ENCODE measurements at places on chromosomes 2 and 18.

GRCh38 chr2:133835821-133836619 lies 267.8 kb upstream of the NCKAP5 start:
- no peak for DNase-seq

- DNase-seq: no peak
Observed at GRCh38 chr18:22933966-22934423, 867 bp downstream of the RBBP8 start.

DNA sequence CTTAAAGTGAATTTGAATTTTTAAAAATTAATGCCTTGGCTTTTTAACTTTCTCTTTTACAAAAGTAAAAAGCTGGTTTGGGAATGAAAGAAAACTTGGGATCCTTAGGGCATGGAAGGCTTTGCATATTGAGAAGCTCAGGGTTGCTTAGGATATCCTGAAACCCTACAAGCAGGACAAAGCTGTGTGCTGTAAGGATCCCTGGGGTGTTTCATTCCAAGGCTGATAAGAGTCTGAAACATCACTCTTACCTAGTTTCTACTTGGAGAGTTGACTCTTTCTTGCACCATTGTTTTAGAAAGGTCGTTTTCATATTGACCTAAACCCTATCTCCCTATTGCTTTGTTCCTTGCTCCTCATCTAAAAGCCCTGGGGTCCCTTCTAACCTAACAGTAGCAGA lies 325.9 kb upstream of the NT5C1B start:
- no peak for DNase-seq

- no peak for DNase-seq
Observed at GRCh38 chr2:199779589-199779988, 71.4 kb downstream of the FTCDNL1 start.

GRCh38 chr18:31258789-31259188 lies 59.2 kb upstream of the DSG1 start:
- no peak for DNase-seq

GRCh38 chr2:134679745-134680144 lies 39.1 kb downstream of the TMEM163 start:
- no peak for DNase-seq

DNA sequence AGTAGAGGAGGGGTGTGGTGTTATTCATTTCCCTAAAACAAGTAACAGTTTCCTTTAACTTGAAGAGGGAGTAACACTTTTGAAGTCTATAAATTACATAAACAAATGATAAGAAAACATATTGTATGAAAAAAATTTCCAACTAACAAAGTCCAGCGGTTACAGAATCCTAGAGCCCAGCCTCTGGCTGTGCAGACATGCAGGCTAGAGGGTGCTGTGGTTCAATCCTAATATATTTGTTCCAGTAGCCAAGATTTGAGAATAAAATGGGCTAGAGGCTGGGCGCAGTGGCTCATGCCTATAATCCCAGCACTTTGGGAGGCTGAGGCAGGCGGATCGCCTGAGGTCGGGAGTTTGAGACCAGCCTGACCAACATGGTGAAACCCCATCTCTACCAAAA lies 56.9 kb downstream of the WDR75 start:
- no peak for DNase-seq

GRCh38 chr2:196245378-196246140 lies 74.2 kb upstream of the STK17B start:
- no peak for DNase-seq

GRCh38 chr18:31957728-31958127 lies 14.8 kb upstream of the TRAPPC8 start:
- DNase-seq: no peak

- no peak for DNase-seq
Observed at GRCh38 chr2:140154706-140155105, 1374.5 kb upstream of the NXPH2 start.

GRCh38 chr2:237065071-237065377 lies 20.7 kb upstream of the COPS8 start:
- no peak for DNase-seq

GRCh38 chr2:11072550-11072949 lies 82.7 kb upstream of the SLC66A3 start:
- DNase-seq: no peak

GRCh38 chr2:233479616-233480489 lies 86.7 kb downstream of the USP40 start:
- no peak for DNase-seq

GRCh38 chr2:202278036-202278760 lies 12.6 kb downstream of the NOP58 start:
- DNase-seq: no peak

DNA sequence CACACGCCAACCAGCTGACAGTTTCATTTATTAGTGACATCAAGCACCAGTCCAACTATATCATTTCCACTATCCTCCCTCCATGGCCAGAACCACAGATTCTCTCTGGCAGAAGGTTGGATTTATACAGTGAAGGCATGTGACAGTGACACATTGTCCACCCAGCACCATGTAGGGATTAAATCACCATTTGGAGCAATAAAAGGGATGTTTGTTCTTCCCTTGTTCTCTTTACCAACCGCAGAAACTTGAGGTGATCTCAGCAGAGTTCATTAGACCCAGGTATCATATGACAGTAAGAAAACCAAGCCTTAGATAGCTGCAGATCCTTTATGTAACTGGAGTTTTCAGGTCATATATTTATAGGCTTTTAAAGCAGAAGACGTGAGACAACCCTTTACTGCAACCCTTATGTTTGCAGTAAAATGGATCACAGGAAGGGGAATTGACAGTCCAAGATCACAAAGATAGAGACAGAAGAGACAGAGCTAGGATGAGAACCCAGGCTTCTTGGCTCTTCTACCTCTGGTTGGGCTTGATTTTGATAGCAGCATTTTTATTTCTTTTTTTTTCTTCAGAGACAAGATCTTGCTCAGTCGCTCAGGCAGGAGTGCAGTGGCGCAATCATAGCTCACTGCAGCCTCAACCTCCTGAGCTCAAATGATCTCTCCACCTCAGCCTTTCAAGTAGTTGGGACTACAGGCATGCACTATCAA lies 80.1 kb downstream of the XDH start:
- DNase-seq: no peak

- DNase-seq: no peak
Observed at GRCh38 chr2:47172156-47172921, 17.2 kb upstream of the STPG4 start.

DNA sequence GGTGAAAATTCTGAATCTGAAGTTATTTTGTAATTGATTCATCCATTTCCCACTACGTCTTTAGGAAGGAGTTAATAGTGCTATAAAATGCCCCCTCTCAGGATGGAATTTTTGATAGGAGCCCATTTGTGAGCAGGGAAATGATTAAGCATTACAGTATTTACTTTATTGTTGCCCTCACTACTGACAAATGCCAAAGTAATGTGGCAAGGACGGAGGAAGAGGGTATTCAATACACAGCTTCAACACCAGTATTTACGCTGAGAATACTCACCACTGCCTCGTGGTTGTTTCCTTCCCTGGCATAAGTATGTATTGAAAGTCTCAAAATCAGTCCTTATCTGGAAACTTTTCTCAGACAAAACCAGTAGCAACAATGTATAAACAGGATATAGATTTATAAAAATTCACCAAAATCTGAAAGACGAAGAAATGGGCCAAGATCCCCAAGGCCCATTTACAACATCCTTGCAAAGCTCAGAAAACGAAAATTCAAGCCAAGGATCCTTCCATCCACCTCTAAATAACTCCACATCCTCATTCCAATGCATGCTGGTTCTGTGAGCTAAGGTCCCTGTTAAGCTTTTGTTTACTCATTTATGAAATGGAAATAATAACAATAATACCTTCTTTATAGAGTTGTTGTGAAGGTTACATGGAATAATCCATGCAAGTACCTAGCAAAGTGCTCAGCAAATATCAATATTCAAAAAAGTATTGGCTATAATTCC lies 29.3 kb downstream of the FEZ2 start:
- DNase-seq: no peak

- DNase-seq: no peak
Observed at GRCh38 chr2:202815548-202816360, 55.8 kb downstream of the ICA1L start.

GRCh38 chr2:73069855-73070642 lies 1.5 kb downstream of the SFXN5 start:
- DNase-seq: no peak

- DNase-seq: no peak
Observed at GRCh38 chr2:201887773-201888425, 81.6 kb downstream of the CDK15 start.

DNA sequence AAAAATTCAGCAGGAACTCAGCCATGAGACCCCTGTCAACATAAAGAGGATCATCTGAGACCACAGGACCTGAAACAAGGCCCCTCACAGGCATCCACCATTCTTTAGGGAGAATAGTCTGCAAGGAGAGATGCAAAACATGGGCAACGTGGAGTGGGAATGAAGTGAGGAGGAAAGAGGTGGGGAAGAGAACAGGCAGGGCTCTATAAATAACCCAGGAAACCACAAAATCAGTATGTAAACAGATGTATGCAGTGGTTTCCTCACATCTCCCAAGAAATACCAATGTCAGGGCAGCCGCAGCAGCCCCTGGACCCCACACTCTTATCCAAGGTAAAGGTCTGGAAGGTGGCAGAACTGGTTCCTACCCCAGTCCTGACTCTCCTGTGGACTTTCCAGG lies 168.5 kb downstream of the EN1 start:
- no peak for DNase-seq

DNA sequence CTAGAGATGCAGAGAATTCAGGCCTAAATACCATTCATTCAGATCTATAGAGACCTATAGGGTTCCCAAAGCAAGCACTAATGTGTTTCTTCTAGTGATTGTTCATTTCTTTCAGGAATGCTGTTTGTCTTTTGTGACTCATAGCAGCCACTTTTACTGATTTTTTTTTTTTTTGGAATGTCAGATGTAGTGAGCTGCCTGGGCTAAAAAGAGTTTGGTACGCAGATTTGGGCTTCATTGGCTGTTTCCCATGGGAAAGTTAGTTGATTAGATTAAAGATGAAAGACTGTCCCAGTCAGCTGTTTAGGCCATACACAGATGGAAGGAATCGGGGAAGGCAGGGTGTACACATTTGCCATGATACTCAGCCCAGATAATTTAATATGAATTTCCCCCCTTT lies 87.6 kb downstream of the CDC42EP3 start:
- no peak for DNase-seq

DNA sequence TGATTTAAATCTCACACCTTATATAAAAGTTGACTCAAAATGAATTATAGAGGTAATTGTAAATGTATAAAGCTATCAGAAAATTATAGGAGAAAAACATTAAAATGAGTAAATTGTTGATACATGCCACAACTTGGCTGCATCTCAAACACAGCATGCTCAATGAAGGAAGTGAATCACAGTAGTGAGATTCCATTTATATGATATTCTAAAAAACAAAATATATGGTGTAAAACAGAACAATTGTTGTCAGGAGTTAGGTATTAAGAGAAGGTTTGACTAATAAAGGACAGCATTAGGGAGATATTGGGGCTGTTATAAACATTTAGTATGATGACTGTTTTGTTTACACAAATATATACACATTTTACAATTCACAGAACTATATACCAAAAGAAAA lies 356.6 kb upstream of the CELF4 start:
- DNase-seq: no peak

GRCh38 chr2:50480507-50480906 lies 551.4 kb downstream of the NRXN1 start:
- no peak for DNase-seq

DNA sequence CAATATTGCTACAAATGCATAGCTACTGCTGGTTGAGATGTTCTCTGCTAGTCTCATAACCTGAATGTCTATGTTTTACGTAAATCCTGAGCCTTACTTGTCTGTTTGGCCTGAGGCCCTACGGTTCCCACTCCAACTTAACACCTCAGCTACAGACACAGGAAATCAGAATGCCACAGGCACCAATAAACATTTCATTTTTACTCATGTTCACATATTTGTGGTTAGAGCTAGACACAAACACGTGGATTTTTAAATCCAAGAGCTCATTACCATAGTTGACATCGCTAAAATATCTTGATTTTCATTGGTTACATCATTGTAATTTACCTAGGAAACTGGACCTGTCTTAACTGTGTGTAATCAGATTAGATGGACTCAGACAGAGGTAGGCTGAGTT lies 263.8 kb upstream of the CDH19 start:
- DNase-seq: no peak

DNA sequence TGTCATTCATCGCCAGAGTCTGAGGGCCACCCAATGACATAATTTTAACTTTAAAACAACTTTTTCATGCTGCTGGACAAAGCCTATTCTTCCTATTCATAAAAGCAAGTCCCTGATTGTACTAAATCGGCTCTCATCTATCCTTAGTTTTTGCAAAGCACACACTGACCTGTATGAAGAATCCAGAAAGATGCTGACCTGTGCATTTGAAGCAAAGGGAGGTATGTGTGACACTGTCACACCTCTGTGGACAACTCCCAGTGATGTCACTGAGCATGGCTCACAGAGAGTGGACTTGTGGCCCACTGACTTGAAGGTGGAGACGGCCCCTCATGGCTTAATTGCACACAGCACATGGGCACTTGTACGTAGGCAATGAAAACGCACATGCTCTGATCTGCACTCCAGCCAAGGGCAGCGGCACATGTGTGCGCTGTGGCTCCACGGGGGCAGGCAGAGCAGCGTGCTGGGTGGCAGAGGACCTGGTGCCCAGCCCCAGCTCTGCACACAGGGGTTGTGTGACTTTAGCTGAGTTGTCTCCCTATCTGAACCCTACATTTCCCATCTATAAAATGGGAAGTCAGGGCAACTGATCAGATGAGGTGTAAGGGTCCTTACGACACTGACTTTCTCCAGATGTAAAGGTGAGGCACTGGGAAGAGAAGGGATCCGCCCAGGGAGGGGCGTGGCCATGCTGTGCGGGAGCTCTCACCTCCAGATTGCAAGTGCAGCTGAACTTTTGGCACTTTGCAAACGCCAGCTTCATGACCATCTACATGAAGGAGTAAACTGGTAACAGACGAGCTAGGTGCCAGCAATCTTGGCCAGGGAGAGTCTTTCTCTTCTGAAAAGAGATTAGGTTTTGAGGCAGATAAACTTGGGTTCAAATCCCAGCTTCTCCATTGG lies 14.3 kb upstream of the ODC1 start:
- no peak for DNase-seq

- no peak for DNase-seq
Observed at GRCh38 chr18:32010124-32010721, 8.4 kb upstream of the RNF125 start.

GRCh38 chr2:176291809-176292283 lies 22.6 kb downstream of the MTX2 start:
- DNase-seq: no peak

DNA sequence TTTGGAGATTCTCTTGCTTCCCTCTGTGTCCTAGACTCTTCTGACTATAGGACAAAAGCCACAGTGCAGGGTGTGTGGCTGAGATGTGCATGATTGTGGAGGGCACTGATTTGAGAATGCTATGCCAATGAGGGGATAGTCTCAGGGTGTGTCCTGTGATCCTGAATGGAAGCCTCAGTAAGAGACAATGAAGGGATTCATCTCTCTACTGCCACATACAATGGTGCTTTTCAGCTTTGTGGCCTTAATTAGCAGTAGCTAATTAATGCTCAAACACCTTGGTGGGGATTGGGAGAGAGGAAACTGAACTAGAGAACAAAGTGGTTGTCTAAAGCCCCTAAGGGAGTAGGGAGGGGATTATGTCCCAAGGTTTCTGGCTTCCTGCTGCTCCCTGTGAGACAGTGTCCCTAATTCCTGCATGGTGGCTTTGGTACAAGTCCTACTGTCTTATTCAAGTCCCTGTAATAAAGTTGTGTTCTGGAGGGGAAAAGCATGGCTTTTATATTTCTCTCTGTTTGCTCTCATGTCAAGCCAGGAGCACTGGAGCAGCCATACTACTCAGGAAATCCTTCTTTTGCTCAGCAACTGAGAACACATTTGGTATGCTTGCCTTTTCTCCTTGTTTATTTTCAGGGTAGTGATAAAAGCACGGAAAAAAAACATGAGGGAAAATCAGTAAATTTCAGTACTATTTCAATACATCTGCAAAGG lies 415.2 kb upstream of the TCF4 start:
- DNase-seq: no peak
